Activated T-helper 17 cell treated with anti-CD3 and anti-CD28 coated beads, Interleukin-2, amount 50 U/mL, for 72 hours (primary cell): ENCODE measurements at places on chromosomes 13 and 19.

DNA sequence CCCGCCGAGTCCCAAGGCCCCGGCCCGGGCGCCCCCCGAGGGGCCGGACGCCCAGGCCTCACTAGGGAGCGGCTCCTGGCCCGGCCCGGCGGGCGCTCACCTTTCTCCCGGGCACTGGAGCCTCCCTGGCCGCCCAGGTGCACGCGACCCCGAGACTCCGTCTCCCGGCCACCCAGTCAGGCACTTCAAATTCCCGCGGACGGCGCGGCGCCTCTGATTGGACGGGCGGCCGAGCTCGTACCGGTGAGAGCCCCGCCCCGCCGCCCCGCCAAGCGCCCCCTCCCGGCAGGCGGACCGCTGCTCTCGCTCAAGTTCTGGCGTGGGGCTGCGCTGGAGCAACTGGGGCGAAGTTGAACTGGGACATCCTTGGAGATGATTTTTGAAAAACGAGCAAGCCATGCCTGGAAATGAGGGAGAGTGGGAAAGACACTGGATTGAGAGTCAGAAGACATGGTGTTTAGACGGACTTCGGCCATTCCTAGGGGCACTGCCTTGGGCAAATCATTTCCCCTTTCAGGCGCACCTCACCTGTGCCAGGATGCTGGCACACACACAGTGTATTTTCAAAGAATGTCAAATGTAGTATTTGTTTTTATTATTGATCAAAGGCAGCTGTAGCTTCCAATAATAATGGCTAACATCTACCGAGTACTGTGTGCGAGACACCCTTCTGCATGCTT is 485.3 kb downstream of the UQCRFS1 start:
- peak; percentile 70 for ATAC-seq

- ATAC-seq: no peak
Observed at GRCh38 chr19:54871696-54872095, 2.3 kb upstream of the FCAR start.

GRCh38 chr13:30730526-30730925 is 4.8 kb upstream of the ALOX5AP start:
- ATAC-seq: no peak

DNA sequence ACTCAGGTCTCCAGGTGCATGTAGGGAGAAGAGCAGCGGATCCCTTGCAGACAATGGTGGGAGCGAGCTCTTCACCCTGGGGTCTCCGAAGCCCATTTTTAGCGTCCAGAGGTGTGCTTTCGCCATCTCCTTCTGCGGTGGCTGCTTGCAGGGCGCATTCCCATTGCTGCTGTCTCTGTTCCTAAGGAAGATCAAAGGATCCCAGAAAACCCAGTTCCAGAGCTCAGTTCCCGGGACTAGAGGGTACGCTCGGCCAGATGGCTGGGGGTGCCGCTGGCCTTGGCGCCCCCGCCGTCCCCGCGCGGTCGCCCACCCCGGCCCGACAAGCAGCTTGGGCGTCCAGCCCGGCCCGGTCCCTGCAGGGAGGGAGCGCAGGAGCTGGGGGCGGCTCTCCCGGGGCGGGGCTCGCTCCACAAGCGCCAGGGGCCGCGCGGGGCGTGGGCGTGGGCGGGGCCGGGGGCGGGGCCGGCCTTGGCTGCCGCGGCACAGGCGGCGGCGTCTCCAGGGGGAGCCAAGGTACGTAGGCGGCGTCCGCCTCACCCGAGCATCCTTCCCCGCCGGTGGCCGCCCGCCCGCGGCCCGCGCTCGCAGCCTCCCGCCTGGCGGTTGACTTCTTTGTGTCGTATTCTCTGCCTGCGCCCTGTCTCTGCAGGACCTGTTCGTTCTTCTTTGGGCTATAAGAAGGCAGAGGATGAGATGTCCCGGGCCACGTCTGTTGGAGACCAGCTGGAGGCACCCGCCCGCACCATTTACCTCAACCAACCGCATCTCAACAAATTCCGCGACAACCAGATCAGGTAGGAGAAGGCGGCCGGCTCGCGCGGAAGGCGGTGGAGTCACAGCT is 96.8 kb downstream of the ATP8A2 start:
- no peak for ATAC-seq

- ATAC-seq: no peak
Observed at GRCh38 chr13:20696073-20696472, 7.4 kb upstream of the IL17D start.

GRCh38 chr13:43848001-43848649 is 31.4 kb downstream of the CCDC122 start:
- ATAC-seq: no peak

DNA sequence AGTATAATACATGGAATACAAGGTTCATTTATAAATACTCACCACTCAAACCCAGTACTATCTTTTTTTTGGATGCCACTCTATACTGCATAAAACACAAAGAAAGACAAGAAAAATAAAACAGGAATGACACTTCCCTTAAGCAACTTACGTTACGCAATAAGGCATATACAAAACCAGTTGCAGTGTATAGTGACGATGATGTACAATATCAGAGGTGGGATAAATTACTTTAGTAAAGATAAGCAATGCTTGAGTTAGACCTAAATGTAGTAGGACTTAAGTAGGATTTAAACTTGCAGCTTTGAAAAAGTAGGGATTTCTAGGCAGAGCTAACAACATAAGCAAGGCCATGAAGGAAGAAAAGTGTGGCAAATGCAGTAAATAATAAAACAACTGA is 374.9 kb downstream of the SPRY2 start:
- no peak for ATAC-seq

DNA sequence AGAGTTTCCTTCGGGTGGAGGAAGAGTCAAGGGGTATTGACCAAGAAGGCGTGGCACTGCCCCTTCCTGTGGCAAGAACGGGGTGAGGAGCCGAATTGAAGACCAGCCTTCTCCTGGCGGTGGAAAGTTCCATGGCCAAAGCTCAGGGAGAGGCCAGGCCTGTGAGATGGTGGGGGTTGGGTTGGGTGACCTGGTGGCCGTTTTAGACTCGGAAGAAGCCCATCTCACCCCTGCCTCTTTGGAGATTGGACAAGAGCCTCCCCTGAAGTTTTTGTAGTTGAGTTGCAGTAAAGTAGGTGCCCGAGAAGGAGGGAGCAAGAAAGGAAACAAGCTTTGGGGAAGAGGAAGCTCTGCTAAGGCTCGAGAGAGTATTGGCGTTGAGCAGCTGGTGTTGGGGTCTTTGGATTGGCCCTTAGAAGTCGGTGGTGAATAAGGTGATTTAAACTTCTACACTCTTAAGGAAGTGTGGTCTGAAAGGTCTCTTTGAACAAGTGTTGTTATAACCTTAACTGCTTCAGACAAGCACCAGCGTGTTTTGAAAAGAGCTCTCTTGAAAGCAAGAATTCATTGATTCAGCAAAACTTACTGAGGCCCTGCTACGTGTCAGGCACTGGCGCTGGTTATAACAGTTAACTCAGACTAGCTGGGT is 964 bp downstream of the SPINT2 start:
- no peak for ATAC-seq

- ATAC-seq: no peak
Observed at GRCh38 chr13:108957369-108958012, 328.1 kb downstream of the MYO16 start.

DNA sequence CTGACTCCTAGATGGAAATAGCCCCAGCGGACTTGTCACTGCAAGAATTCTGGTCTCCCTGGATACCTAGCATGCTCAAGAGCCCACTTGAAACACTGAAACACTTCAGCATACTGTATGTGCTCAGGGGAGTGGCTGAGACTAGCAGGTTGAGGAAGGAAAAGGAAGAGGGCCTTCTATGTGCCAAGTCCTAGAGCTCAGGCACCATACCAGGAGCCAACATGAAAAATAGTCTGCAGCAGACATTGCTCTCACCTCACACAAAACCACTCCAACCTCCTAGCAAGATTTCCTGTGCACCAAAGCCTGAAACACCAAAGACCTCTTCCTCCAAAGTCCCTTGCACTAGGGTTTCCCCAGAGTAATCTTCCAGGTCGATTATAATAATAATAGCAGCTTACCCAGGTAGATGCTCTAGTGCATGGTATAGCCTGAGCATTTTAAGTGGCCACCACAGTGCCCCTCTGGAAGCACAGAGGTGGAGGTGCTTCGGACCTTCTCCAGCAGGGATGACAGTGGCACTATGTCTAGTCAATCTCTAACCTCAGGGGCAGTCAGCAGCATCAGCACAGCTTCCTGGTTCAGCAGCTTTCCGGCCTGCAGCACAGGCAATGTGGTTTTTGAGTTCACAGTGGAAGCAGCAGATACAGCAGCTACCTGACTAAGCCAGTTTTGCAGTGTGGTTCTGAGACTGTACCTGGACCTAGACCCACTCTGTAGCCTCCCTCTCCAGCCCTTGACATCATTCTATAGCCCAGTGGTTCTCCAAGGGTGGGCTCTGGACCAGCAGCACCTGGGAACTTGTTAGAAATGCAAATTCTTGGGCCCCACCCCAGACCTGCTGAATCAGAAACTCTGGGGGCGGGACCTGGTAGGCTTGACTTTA is 45.6 kb upstream of the UBE2L5 start:
- peak; percentile 80 for ATAC-seq

- no peak for ATAC-seq
Observed at GRCh38 chr19:1646659-1647453, 5.6 kb downstream of the TCF3 start.

DNA sequence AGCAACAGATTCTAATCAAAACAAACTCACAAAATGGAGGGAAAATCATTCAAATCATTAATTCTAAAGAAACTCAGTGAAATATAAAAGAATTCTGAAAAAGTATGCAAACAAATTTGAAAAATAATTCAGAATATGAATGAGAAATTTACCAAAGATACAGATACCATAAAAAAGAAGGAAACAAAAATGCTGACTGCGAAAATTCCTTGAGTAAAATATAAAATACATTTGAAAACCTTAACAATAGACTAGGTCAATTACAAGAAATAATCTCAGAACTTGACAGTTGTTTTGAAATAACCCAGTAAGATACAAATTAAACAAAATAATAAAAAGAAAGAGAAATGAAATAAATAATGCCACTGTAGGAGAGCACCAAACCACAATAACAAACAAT is 1289.0 kb downstream of the SLITRK1 start:
- no peak for ATAC-seq

- no peak for ATAC-seq
Observed at GRCh38 chr19:948842-949496, 23.1 kb downstream of the ARID3A start.

GRCh38 chr13:73948848-73949529 is 185.2 kb downstream of the KLF12 start:
- peak; percentile 76 for ATAC-seq

DNA sequence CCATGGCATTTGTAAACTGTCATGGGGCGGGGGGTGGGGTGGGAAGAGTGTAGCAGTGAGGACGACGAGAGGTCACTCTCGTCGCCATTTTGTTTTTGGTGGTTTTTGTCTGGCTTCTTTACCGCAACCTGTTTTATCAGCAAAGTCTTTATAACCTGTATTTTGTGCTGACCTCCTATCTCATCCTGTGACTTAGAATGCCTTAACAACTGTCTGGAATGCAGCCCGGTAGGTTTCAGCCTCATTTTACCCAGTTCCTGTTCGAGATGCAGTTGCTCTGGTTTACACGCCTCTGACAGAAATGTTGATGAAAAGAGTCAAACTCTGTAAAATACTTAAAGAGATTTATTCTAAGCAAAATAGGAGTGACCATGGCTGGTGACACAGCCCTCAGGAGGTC is 852.0 kb downstream of the DACH1 start:
- ATAC-seq: no peak

DNA sequence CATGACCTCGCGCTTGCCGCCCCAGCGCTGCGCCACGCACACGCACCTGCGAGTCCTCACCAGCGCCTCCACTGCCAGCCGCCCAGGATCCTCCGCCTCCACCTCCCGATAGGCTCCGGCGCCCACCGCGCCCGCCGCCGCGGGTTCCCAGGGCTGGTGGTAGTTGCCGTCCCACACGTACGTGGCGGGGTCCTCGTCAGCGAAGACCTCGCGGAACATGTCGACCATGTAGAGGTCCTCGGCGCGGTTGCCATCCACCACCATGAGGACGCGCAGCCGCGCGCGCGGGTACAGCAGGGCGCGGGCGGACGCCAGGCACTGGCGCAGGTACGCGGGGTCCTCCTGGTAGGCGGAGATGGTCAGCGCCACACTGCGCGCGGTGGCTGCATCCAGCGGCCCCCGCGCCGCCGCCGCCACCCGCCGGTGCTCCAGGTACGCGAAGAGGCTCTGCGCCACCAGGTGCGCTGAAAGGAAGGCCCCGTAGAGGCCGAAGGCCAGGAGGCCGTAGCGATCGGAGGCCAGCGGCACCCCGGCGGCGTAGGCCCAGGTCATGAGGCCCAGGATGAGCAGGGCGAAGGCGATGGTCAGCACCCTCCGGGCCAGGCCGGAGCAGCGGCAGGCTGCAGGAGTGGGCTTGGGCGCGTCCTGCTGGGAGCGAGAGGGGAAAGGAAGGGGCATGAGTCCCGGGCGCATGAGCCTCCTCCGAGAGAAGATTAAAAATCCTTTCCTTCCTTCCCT is 4.4 kb downstream of the HAS1 start:
- no peak for ATAC-seq

DNA sequence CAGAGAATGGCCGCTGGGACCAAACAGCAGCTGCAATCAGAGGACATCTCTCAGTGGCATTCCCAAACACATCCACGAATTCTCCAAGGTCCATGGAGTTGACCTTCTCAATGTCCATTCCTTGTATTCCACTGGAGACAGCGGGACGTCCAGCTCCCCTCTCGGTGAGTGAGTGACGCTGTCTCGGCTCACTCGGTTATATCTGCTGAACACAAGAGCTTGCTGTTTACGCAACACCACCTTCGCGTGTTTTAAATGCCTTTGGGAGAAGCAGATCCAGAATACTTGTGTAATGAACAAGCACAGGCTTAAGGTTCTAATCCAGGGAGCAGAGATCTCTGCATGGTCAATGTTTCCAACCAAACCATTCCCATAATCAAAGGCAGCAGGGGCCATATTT is at the start of gene URAD:
Gene URAD, minus strand, starts transcription at position 174 of the 400 bp plus-strand sequence. Its CDS starts 56 bp downstream, at position 118.
- ATAC-seq: no peak

DNA sequence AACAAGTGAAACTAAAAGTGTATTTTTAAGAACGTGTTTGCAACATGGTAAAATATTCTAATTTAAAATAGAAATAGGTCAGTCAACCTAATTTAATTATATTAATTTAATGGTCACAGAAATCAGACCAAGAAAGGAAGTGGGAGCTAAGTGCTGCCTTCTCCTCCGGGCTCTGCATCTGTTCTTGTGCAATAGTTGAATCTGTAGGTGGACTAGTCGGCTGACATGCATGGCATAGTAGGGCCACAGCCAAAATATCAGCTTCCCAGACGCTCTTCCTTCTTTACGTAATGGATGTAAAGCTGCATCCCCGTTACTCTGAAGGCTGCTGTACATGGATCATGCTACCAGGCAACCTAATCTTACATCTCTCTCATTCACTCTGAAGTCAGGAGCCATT is 47.3 kb downstream of the COL4A1 start:
- no peak for ATAC-seq

DNA sequence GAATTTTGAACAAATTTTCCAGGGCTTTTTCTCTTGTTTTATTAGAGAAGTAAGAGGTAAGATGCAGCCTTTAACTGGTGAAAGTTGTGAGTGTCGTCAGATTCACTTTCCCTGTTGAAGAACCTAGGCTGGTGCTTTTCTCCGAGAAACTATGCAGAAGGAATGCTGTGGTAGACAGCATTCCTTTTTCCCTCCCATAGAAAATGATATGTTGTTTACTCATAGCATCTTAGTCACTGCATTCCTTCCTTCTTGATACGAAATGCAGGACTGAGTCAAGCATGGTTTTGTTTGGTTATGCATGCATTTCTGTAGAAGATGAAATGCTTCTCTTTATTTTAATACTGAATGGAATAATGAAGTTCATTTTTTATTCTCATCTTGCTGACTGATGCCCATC is 3.4 kb downstream of the ITGBL1 start:
- no peak for ATAC-seq
